ENCODE measurements at places on chromosomes 1 and 21.

DNA sequence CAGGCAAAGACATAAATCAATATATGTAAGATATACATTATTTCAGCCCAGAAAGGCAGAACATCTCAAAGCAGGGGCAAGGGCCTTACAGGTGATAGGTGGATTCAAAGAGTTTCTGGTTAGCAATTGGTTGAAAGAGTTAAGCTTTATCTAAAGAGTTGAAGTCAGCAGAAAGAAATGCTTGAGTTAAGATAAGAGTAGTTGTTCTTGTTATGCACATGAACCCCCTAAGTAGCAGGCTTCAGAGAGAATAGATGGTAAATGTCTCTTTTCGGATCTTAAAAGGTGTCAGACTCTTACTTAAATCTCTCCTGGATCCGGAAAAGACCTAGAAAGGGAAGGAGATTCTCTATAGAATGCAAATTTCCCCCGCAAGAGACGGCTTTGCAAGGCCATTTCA lies 8.3 kb upstream of the ZBTB40 start:
- DNase-seq = no peak

- DNase-seq = no peak
These were observed 199.4 kb downstream of the RPS6KC1 start for GRCh38 chr1:213250446-213250845.

DNA sequence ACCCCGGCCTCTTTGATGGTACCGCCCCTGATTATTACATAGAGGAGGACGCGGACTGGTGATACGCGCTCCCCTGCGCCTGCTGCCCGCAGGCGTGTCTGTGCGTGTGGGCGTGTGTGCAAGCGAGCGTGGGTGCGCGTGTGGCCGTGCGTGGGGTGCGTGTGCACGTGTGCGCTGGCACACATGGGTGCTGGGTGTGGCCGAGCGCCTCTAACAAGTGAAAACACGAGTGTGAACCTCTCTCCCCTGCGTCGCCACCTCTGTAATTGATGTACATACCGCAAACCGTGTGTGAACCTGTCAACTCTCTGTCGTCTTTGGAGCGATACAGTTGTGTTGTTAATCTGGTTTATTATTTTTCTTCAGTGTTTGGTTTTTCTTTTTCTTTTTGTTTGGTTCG lies 87.8 kb upstream of the TMEM51 start:
- DNase-seq = no peak

- no peak for DNase-seq
These were observed 55.2 kb downstream of the TOMM20 start for GRCh38 chr1:235073331-235073967.

DNA sequence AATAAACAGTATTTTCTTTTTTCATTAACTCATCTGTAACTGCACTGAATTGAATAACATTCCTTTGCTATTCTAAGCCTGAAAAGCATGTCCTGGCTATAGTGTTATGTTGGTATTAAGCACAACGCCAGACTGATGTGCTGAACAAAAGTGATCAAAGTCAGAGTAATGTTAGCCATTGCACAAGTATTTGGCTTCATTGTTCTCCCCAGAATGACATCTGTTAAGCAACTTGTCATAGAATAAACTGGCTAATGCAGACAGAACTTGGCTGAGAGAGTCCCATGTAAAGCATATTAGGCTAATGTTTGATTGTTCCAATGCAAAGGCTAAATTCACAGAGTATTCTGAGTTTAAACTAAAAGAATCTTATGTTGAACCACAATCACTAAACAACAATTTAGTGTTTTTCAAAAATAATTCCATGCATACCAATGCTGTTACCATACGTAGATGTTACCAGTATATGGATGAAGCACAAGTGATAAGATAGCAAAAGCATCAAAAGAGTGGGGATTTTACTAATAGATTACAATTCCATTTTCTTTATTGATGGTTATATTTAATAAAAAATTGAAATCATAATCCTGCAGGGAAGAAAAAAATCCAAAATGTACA lies 235.3 kb upstream of the DMRTA2 start:
- no peak for DNase-seq

GRCh38 chr1:40224040-40224439 lies 23.7 kb upstream of the TMCO2 start:
- no peak for DNase-seq

Data from frontal cortex (tissue), 4 donors.